ENCODE measurements at places on chromosomes 7 and 10.
A peak's percentile ranks its signal among the peaks of the same experiment; 100 is the strongest.

GRCh38 chr7:132577206-132578049 lies 1.2 kb upstream of the PLXNA4 start:
- no peak for DNase-seq

GRCh38 chr7:45129906-45130305 lies 18.4 kb upstream of the TBRG4 start:
- DNase-seq = no peak

GRCh38 chr10:132482090-132482800 lies 55.3 kb upstream of the INPP5A start:
- DNase-seq = no peak

DNA sequence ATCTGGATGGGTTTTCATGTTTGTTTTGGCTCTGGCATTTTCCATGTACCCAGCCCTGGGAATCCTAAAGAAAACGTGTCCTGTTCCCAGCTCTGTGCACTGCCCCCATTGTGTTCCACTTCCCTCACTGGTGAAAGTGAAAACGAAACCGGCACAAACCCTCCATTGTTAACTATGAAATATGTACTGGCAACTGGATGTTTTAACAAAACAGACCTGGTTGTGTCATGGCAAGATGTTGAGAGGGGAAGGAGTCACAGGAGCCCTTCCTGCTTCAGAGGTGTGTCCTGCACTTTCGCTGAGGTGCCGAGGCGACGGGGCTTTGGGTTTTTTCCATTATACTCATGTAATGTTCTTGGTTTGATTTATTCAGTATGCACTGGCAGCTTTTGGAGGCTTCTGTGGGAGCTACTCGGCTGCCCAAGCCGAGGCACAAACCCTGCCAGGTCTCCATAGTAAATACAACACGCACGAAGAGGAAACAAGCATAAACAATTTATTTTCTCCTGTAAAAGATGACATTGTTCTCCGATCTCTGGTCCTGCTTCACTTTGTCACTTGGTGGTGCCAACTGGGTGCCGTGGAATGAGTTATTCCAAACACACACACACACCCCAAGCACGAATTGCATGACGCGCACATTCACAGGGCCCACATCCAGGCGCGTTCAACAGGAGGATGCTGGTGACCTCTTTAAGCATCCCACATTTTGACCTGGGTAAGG lies 118.2 kb downstream of the CDK6 start:
- peak; percentile 55 for DNase-seq

Measured in stimulated activated CD4-positive, alpha-beta T cell treated with anti-CD3 and anti-CD28 coated beads, Interleukin-4, amount 100 ng/mL, for 4 hours (primary cell).